Bronchial epithelial cell (primary cell): ENCODE measurements at places on chromosomes 7 and 10. TPM values are rescaled to one million over a fixed set of nuclear protein-coding genes. Genes with fewer than 3 reads are reported as not detected.

- DNase-seq: no peak
Measured at GRCh38 chr10:132430231-132430743, 33.3 kb downstream of the PWWP2B start.

GRCh38 chr10:59803714-59804113 lies 50.5 kb upstream of the MRLN start:
- no peak for DNase-seq

DNA sequence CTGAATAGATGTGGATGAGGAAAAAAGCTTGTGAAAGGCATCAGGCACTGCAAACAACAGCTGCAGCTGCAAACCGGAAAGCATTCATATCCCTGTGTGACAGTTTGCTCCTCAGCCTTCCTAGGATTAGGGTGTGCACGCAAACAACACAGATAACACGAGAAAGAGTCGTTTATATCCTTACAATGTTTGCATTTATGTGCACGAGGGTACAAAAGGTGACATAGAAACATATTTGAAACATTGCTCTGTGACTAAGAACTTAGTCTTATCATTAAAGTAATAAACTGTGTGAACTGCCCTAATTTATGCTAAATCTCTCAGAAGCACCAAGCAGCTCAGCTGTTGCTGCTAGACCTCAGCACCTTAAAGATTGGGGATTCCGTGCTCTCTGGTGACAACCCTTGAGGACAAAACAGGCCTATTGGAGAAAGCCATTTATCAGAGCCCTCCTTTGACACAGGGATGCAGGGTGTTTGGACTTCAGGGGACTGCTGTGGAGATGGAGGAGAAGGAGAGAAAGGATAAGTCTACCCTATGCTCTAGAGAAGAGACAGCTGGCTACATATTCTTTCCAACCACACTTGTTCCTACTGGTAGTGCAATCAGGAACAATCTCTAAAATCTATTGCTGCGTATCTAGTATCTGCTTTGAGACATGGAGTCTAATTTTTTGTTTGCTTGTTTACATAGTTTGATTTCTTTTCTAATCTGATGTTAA lies 176.2 kb downstream of the GNAT3 start:
- DNase-seq: no peak

- peak; percentile 55 for DNase-seq
Measured at GRCh38 chr10:133379152-133379800, at the start of gene PAOX. Gene PAOX (plus strand): TSS chr10:133379262. CDS start chr10:133379317, 55 bp downstream.

DNA sequence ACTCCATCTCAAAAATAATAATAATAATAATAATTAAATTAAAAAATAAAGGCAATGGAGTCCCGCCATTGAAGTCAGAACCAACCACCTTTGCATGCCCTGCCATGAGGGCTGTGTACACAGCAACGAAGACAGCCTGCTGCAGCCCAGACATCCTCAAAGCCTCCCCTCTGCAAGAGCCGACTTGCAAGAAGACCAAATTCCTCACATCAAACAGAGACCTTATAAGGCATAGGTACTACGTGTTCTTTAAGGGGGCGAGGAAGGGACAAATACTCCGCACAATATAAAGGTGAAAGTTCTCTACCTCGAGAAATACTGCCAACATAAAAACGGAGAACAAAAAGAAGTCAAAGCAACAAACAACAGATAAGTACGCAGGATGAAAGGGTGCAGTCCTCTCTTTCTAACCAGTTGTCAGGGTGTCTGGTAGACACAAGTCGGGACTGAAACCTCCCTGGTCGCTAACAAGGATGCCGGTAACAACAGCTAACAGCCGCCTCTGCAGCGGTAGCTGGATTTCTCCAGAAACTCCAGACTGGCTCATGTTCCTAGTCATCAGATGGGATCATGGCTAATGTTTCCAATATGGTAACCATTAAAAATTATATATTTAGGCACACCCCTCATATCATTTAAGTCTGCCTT lies 23.6 kb downstream of the FGFR2 start:
- DNase-seq: peak; percentile 79

- no peak for DNase-seq
Measured at GRCh38 chr10:7085147-7085912, 325.5 kb downstream of the SFMBT2 start.

DNA sequence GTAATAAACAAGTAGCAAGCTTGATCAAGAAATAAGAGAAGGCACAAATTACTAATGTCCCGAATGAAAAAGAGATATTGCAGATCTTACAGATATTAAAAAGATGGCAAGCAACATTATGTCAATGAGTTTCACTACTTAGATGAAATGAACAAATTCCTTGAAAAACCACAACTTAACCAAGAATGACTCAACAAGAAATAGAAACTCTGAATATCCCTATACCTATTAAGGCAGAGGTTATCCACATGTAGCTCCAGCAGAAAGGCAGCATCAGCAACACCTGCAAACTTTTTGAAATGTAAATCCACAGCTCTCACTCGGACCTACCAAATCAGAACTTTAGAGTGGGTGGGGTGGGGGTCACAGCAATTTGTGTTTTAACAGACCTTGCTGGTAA lies 33.6 kb downstream of the PDE1C start:
- DNase-seq: peak; percentile 3

DNA sequence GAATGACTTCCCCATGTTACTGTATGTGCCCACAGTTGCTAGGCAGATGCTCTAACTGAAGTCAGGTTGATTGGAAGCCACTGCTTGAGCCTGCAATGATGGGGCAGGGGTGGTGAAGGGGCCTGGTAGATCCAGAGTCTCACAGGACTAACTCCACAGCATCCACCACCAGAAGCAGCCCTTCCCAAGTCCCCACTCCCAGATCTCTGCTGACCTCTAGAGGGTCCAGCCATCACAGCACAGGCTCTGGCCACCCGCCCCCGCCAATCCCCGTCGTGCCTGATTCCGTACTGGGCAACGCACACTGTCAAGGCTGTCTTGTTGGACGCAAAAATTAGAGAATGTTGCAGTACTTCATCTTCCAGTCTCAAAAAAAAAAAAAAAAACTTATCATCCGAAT lies 136.8 kb upstream of the PDE1C start:
- DNase-seq: no peak

DNA sequence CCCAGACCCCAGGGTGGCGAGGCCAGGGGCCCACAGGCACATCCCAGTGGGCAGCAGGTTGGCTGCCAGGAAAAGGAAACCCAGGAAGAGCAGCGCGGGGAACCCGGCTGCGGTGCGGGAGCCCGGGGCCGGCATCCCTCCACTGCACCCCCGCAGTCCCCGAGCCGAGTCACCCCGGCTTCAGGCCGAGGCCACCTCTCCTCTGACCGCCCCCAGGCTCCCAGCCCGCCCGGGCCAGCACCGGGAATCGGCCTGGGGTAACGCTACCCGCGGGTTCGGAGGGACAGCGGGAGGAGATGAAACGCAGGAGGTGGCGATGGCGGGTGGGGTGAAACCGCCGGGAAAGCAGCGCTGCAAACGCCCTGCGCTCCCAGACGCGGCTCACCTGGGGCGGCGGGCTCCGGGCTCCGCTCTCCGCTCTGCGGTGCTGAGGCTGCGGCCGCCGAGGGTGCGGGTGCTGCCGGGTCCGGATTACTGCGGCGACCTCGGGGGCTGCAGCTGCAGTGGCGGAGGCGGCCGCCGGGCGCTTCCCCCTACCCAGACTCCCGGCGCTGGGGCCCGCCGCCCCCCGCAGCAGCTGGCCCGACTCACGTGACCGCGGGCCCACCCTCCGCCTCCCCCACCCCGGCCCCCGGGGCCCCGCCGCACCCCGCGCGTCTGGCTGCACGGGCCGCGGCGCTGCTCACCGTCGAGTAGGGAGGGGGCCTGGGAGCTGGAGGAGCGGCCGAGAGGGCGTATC lies at the start of gene SCRN1:
TSS of gene SCRN1 (minus strand) at position 545 of the 739 bp plus-strand sequence. CDS start 20,734 bp downstream, outside the sequence.
- no peak for DNase-seq

- DNase-seq: no peak
Measured at GRCh38 chr7:27132214-27132613, 1.7 kb upstream of the HOXA4 start.

DNA sequence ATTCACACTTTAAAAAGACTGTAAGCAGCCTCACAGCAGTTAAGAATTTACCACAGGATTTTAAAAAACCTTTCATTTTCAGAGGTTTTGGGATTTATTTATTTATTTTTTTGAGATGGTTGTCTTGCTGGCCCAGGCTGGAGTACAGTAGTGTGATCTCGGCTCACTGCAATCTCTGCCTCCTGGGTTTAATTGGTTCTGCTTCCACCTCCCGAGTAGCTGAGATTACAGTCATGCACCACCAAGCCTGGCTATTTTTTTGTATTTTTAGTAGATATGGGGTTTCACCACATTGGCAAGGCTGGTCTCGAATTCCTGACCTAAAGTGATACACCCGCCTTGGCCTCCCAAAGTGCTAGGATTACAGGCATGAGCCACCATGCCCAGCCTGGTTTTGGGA lies 19.1 kb downstream of the MINDY4 start:
- no peak for DNase-seq

GRCh38 chr7:157464971-157465886 lies 128.4 kb downstream of the DNAJB6 start:
- DNase-seq: no peak

DNA sequence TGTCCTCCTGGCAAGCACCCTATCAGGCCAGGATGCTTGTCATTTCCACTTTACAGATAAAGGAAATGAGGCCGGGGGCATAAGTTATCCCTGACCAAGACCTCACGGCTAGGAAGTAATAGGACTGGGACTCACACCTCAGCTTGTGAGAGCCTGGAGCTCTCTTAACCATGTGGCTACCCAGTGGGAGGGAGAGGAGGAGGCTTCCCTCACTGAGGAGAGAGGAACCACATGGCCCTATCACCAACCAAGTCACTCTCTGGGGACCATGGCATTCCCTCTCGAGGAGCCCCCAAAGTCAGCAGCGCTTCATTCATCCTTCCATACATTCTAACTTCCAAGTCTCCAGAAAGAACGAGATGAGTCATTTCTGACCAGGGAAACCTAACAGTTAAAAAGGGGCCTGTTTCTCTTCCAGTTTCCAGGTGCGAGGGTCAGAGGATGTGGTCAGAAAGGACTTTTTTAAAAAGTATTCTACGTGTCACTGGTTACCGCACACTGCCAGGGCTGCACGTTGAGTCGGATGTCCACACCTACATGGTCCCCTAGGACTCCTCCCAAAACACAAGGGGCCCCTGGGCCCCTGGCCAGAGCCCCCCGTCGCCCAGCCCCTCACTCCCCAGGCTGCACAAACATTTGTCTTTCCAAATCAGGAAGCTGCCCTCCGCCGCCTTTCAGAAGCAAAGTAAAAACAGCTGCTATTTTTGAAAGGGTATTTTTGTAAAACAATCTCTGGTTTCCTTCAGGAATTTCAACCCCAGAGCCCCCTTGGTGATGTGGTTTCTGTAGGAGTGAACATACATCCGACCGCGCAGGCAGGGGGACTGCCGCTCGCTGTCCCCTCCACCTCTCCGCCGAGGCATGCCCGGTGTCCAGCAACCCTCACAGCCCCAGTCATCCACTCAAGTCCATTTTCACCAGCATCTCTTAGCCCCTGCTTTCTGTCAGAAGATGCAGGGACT lies 128.2 kb upstream of the CHST15 start:
- peak; percentile 32 for DNase-seq

GRCh38 chr10:99389729-99390480 lies 40.5 kb downstream of the GOT1 start:
- no peak for DNase-seq

DNA sequence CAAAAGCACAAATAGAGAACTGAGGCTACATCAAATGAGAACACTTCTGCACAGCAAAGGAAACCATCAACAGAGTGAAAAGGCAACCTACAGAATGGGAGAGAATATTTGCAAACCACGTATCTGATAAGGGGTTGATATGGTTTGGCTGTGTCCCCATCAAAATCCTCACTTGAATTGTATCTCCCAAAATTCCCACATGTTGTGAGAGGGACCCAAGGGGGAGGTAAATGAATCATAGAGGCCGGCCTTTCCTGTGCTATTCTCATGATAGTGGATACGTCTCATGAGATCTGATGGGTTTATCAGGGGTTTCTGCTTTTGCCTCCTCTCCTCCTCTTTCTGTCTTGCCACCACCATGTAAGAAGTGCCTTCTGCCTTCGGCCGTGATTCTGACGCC lies 120.6 kb upstream of the FRMD4A start:
- no peak for DNase-seq

DNA sequence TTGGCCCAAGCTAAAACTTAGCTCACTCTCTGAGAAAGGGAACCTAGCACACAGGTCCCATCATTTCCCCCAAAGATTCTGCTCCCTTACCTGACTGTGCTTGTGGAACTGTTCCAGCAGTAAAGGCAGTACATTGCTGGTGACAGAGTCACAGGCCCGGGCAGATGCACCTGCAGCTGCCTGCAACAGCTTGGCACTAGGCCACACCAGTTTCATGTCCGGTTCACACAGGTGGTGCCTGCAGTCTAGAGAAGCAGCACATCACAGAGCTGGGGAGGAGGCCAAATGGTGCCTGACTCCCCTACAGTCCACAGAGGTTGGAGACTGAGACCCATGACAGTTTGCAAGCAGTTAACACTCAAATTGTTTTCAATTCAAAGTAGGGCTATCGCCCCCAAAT lies 22.2 kb downstream of the ZDHHC16 start:
- DNase-seq: peak; percentile 73

DNA sequence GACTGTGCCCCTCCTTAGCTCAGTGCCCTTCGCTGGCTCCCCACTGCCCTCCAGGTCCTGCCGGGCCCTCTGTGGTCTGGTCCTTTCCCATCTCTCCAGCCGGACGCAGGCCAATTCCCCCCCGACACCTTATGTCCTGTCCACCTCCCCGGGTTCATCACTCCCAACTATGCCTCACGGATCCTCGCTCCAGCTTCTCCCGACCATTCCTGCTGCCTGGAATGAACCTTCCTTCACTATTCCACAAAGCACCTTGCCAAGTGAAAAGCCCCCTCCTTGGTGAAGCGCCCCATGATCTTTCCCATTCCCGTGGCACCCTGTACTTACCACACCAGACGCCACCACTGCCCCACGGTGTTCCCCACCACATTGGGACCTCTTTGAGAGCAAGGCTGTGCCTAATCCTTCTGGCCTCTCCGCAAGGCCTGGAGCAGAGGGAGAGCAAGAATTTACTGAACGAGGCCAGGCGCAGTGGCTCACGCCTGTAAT lies 47.2 kb downstream of the TMEM270 start:
- no peak for DNase-seq

GRCh38 chr10:106504536-106504935 lies 660.0 kb downstream of the SORCS1 start:
- DNase-seq: no peak

Gene GPR15LG
- 0.53 and 2.6 TPM in 2 replicates for total RNA-seq

Gene TMEM184A
- 9.0 and 43.8 TPM in 2 replicates for total RNA-seq

Gene NKX6-2
- under 0.01 TPM in 1 of 2 replicates, not detected in the other for total RNA-seq

Gene HOXA2
- total RNA-seq: not detected in 2 replicates

Gene CALML5
- 0.79 and 4.4 TPM in 2 replicates for total RNA-seq

Gene PRPF18
- total RNA-seq: 41.9 and 52.4 TPM in 2 replicates

Gene FAM237B
- not detected in 2 replicates for total RNA-seq

Gene CALHM3
- not detected in 2 replicates for total RNA-seq
